Germinal center (tissue), 1 donor: ENCODE measurements at places on chromosomes 12 and 14.
A peak's percentile ranks its signal among the peaks of the same experiment; 100 is the strongest.

DNA sequence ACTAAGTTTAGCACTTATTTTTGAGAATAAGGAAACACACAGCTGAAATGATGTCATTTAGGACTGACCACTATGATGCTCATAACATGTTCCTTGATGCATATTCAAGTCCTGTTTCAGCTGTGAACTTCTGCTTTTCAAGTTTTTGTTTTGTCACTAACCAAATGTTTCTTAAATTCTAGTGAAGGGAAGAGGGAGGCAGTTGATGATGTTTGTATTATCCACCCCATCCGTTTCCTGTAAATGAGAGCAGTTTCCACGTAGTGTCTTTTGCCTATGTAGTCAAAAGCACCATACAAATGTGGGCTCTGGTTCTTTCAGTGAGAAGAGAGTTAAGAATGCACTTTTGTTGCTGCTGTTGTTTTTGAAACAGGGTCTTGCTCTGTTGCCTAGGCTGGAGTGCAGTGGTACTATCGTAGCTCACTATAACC is 491.8 kb downstream of the PCNX1 start:
- DNase-seq: peak; percentile 52

DNA sequence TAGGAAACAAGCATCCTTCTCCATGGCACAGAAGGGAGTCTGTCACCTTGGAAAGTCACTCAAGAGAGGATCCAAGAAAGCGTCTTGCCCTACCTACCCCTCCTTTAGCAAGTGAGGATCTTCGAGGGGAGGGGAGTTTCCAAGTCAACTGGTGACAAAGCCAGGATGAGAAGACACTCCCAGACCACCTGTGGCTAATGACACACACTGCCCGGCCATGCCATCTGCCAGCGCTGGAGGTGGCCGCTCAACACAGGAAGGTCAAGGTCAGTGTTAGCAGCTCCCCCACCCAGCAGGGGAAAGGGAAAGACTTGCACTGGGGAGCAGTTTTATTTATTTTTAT is 41.3 kb downstream of the ELK3 start:
- DNase-seq: no peak

DNA sequence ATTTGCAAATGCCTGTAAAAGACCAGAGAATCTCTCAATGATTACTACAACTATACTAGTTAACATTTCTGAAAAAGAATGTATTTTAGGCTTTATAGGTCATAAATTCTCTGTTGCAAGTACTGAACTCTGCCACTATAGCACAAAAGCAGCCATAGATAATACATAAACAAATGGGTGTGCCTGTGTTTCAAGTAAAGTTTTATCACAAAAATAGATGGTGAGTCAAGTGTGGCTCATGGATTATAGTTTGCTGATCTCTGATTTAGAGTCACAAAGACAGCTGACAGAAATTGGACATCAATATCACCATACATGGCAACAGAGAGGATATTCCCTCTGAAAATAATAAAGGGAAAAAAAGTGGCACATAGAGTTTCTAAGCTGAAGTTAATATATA is 68.1 kb downstream of the FSCB start:
- no peak for DNase-seq

GRCh38 chr14:75522224-75522982 is at the start of gene BATF:
Gene BATF (plus strand): TSS chr14:75522469. CDS start chr14:75522683, 214 bp downstream.
- peak; percentile 51 for DNase-seq

DNA sequence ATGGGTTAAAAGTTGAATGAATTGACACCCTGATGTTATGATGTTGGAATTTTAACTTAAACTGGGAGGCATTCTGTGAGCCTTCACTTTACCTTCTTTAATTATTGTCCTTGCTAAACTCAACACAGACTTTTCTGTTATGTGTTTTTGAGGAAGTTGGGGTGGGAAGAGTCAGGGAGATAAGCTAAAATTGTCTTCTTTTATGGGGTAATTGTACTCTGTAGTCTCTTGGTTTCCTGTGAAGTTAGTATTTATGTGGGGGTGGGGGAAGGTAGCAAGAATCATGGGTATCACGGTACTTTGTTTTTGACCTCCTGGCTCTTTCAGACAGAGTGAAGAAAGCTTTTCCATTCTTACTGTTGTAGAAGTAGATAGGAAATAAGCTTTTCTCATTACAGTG is 32.9 kb downstream of the RAB21 start:
- no peak for DNase-seq

GRCh38 chr12:46718495-46718894 is 107.3 kb downstream of the SLC38A4 start:
- no peak for DNase-seq

GRCh38 chr12:76702946-76703345 is 61.0 kb upstream of the ZDHHC17 start:
- no peak for DNase-seq

DNA sequence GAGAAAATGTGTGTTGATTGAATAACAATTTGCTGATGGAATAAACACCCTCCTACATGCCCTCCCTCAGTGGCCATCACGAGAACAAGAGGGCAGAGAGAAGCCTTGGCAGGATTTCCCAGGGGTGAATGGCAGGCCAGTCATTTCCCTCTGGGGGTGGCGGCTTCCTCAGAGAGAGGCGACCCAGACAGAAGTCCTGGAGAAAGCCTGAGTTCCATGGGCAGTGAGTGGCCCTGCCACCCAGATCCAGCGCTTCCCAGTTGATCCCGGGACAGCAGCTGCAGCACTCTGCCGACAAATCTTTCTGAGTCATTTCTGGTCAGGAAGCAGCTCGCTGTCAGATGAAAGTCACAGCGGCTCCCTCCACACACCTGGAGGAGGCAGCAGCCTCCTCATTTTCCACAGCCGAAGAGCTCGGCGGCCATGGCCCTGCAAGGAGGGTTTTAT is 123.0 kb downstream of the SCARB1 start:
- DNase-seq: no peak

GRCh38 chr12:113845900-113846674 is 120.0 kb downstream of the RBM19 start:
- no peak for DNase-seq

- no peak for DNase-seq
Observed at GRCh38 chr12:15859116-15859515, 23.1 kb upstream of the STRAP start.

GRCh38 chr14:25658988-25659387 is 609.0 kb upstream of the STXBP6 start:
- DNase-seq: no peak

- DNase-seq: no peak
Observed at GRCh38 chr14:32050878-32051277, 26.2 kb upstream of the ARHGAP5 start.

- DNase-seq: no peak
Observed at GRCh38 chr12:47614521-47614920, 91.3 kb downstream of the RPAP3 start.

GRCh38 chr12:115380546-115381120 is 696.7 kb upstream of the TBX3 start:
- peak; percentile 17 for DNase-seq

DNA sequence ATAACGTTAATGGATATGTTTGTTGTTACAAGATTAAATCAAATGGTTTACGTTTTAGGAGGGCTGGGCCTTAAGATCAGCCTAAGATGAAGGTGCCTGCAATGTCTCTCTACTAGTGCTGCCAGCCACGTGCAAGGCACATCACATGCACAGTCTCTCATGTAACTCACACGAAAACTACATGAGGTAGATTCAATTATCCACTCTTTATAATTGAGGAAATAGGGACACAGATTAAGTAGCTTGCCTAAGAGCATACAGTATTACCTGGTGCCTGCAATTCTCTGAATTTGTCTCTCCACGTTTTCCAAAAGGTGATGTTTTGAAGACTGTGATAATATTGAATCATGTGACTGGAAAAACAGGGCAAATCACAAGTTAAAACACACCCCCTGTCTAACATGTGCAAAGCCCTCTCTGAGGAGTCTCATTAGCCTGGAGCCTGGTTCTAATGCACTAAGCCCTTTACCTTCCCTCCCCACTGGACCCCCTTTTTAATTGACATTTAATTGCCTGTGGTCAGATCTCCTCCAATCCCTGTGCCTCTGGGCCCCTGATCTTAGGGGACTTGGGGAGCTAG is 14.6 kb upstream of the ATP2A2 start:
- no peak for DNase-seq

GRCh38 chr12:87280356-87280755 is 748.8 kb downstream of the C12orf50 start:
- peak; percentile 14 for DNase-seq

GRCh38 chr14:93103392-93104080 is 12.2 kb downstream of the ITPK1 start:
- peak; percentile 65 for DNase-seq

DNA sequence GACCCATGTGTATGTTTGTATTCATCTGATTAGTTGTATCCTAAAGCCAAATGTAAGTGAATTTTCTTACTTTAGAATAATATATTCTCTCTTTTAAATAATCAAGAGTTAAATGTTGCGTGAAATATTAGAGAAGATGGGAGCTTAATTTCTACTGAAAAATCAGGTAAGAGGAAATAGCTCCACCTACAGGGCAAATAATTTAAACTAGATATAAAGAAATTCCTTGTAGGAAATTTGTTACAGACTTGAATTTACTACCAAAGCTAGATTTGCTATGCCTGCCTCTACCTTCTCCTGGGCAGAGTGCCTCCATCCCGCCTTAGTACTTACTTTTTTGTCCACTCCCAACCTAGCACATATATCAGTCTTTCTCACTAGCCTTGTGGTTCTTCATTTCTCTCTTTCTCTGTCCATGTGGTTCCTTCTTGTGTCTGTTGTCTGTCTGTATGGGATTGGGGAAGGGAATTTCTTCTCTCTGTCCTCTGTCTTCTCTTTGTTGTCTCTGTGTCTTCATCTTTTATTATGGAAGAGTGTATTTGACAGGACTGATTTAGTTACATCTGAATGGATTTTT is 44.7 kb downstream of the PALS1 start:
- peak; percentile 23 for DNase-seq

DNA sequence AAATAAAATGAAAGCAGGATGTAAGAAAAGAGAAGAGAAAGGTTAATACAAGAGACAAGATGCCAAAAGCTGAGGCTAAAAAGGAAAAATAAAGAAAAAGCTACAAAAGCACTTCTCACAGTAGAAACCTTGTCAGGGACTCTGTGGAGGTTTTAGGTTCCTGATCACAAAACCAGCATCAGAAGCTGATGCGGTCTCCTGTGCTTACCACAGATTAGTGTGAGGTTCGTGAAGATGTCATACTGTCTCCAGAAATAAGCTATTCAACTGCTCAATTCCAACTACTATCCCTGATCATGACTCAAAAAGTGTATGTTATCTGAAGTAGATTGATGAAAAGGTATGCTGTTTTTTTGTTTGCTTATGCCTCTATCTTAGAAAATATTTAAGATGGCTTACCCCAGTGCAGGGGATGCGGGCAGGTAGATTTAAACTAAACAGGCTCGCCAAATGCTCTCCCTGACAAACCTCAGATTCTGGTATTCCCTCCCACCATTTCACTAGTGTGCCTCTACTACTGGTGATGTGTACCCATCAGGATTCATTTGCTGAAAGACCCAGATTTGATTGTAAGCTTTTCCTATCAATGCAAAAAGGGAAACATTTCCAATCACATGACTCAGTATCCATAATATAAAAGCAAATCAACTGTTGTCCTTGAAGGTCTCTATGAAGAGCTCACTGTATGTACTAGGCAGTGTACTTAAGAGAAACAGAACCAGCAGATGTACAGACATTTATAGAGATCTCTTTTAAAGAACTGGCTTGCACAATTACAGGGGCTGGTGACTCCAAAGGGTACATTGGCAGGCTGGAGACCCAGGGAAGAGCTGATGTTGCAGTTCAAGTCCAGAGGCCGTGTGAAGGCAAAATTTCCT is 169.5 kb upstream of the FOXN3 start:
- no peak for DNase-seq

DNA sequence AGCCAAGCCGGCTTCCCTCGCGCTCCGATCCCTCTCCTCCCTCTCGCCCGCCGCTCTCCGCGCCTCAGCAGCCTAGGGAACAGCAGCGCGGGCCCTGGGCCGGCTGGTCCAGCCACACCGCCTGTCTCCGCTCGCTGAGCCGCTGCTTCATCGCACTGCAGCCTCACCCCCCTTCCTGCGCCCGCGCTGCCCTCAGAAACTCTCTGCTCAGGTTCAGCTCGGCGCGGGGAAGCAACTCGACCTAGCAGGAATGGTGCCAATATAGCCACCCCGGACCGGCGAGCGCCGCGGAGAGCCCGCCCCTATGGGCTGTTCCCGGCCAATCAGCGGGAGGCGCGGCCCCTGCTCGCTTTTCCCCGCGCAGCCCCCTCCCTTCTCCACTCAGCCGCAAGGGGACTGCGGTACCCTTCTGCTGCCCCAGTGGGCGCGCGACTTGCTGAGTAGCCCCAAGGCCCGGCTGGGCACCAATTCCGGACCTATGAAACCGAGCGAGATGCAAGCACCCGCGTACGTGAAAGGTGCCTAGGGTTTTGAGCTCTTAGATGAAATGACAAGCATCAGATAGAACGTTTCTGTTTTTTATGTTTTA is at the start of gene ADAMTS20:
Gene ADAMTS20, minus strand, starts transcription at position 233 of the 589 bp plus-strand sequence. CDS start 282 bp downstream, outside the sequence.
- peak; percentile 24 for DNase-seq

- DNase-seq: no peak
Observed at GRCh38 chr12:87107766-87108165, 851.6 kb upstream of the MGAT4C start.

DNA sequence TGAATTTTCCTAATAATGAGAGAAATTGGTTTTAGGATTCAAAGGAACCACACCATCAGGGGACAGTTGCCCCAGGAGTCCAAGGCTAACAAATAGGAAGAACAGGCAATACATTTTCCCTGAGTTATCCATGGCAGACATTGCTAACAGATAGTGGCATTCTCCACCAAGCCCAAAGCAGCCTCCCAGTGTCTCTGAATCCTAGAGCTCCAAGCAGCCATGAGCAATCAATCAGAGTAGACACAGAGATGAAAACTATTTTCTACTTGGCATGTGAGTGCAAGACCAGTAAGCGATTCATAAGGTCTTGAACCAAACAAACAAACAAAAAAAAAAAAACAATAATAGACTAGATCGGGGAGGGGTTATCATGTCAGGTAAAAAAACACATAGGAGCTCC is 515.7 kb downstream of the MED13L start:
- DNase-seq: no peak

DNA sequence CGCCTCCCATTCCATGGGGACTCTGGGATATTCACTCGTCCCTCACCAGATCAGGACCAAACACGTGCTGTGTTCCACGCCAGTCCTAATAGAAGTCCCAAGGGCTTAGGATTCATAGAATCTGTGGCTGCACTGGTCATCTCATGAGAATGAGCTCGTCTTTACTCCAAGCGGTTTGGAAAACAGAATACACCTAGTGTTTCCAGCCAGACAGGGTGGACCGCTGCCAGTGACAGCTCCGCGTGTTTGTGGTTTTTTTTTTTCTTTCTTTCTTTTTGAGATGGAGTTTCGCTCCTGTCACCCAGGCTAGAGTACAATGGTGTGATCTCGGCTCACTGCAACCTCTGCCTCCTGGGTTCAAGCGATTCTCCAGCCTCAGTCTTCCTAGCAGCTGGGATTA is 75.1 kb downstream of the GLT1D1 start:
- DNase-seq: no peak
